ENCODE measurements at places on chromosomes 12 and 14. TPM values are rescaled to one million over a fixed set of nuclear protein-coding genes. Genes with fewer than 3 reads are reported as not detected.

Gene LIN7A
- total RNA-seq, result 1.0 TPM

Gene MAP4K5
- 194 TPM for total RNA-seq

Gene FZD10
- total RNA-seq, result not detected

Gene PTPRO
- total RNA-seq, result 0.22 TPM

Gene CHFR
- 29.5 TPM for total RNA-seq

Gene HOXC4
- 2.2 TPM for total RNA-seq
